ENCODE measurements at places on chromosomes 2 and 18.

GRCh38 chr2:47503481-47504070 lies 100.6 kb downstream of the MSH2 start:
- no peak for DNase-seq

- peak; percentile 18 for DNase-seq
These were observed 2.0 kb downstream of the RAPH1 start for GRCh38 chr2:203532957-203533658.

DNA sequence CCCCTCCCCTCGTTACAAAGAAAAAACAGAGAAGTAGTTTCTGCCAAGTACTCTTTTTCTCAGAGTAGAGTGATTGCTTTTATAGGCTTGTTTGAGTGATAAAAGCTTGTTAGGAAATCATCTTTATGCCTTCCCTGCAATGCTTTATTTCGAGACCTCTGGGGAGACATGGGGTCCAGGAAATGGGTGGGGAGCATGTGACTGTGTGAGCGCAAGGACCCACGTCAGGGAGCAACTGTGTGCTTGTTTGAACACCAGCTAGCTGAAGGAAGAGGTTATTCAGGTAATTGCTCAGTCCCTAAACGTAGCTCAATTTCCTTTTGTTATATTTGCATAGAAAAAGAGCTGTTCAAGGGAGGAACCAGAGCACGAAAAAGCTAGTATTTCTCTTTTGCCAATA lies 187.3 kb downstream of the FAM210A start:
- DNase-seq, result no peak

DNA sequence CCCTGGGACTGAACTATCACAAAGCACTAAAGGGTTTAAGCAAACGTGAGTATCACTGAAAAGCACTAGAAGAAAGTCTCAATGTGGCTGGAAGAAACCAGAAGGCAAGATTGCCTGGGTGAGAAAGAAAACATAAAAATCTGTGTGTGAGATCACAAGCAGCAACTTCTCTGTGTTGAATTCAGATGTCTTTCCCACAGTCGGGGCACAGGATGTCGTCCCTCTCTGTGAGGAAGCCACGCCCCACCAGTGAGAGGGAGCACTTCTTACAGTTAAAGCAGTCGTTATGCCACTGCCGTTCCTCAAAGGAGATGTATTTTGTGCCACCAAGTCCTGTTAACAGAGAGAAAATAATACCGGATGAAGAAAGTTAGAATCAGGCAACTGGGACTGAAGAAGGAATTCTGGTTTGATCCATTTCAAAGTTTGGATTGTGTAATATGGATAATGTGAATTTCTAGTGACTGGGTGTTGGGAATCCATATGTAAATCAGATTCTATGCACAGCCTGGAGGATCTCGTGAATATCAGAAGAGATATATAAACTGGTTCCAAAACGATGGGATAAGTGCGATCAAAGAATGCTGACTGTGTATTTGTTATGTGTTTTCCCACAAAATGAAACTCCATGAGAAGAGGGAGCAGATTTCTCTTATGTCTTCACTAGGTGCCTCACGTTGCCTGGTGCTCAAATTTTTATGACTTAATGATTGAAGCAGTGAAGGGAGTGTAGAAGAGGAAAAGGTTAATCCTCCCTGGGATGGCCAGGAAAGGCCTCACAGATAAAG lies 24.0 kb downstream of the C2orf49 start:
- no peak for DNase-seq

DNA sequence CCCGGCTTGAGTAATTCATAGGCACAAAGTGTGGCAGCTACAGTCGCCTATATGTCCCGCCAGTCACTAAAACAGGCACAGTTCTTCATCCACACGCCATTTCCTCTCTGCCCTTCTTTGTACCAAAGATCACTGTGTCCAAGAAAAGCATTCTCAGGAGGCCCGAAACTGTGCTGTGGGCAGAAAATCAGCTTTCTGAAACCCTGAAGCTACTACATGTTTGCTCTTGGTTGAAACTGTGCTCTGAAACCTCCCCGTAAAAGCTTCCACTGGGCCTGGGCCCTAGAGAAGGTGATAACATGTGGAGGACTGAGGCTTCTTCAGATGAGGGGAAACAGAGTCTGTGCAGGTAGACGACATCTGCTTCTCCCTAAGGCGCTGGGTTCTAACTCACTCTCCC lies 75.6 kb upstream of the ID2 start:
- DNase-seq, result no peak

DNA sequence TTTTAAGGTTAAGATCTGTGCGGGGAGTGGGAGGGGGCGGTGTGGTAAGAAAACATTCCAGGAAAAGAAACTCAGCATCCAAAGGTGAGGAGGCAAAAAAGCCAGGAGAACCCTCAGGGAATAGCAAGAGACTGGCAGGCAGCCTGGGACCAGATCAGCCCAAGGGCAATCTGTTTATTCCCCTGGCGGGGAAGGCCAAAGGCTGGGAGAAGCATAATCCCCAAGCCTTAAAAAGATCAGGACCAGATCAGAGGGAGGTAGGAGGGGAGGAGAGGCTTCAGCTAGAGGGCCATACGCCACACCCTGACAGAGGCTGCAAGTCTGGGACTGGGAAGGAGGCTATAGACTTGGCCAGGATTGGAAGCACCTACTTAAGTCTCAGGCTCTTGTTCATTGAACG lies 163.0 kb upstream of the PXDN start:
- DNase-seq, result no peak

DNA sequence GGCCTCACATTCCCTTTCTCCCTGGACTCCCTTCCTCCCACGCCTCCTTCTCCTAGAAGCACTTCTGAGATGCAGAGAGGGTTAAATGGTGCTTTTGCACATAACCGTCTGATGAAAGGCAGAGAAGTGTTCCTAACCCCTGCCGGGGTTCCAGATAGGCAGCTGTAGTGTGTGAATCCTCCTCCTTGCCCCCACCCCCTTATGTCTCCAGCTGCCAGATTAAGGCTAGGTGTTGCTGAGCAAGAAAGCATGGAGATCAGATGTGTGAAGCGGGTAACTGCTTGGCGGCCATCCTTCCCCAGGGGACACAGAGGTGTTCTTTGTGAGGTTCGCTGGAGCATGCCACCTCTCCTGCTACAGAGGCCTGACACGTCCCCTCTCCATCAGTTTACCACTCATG lies 88.3 kb downstream of the NRP2 start:
- DNase-seq, result no peak

- DNase-seq, result no peak
These were observed 13.4 kb downstream of the DNAJB2 start for GRCh38 chr2:219292616-219293015.

- DNase-seq, result no peak
These were observed 205.1 kb upstream of the SRD5A2 start for GRCh38 chr2:31785876-31786275.

GRCh38 chr2:215149894-215150293 lies 11.5 kb upstream of the ABCA12 start:
- no peak for DNase-seq

DNA sequence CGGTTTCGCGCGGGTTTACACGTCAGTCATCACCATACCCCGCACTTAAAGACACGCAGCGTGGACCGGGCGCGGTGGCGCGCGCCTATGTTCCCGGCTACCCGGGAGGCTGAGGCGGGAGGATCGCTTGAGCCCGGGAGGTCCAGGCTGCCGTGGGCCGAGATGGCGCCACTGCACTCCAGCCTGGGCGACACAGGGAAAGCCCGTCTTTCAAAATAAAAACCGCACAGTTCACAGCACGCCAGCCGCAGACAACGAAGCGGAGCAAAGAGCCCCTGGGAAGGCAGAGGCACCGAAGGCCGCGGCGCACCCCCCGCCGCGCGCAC lies 328 bp downstream of the DTYMK start:
- DNase-seq, result no peak

DNA sequence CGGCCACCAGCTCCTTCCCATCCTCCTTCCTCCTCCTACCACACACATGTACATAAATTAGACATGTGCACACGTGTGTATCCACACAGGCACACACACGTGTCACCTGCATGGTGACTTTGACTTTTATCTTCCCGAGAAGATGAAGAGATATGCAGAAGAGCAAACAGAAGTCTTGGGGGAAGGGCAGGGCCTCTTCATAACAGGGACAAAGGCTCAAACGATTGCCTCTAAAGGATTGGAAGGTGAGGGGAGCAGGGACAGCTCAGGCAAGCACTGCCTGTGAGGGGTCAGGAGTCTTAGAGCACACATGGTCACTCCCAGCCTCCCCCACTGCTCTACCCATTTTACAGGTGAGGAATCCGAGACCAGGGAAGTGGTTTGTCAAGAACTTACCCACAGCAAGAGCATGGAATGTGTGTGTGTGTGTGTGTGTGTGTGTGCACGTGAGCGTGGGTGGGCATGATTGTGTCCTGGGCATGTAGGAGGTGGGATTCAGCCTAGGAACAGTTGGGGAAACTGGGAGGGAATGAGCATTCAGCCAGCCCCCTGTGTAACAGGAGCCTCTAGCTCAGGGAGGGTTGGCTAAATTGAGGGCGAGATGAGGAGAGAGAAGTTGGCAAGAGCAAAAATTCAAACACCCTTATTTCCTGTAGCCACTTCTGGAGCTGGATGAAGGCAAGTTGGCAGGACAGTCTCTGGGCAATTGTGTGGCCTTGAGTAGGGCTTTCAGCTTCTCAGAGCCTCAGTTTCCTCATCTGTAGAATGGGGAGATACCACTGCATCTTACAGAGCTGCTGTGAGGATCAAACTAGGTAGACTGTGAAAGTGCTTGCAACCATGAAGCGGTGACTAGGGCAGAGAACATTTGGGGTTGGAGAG lies 24.2 kb downstream of the CIB4 start:
- no peak for DNase-seq

DNA sequence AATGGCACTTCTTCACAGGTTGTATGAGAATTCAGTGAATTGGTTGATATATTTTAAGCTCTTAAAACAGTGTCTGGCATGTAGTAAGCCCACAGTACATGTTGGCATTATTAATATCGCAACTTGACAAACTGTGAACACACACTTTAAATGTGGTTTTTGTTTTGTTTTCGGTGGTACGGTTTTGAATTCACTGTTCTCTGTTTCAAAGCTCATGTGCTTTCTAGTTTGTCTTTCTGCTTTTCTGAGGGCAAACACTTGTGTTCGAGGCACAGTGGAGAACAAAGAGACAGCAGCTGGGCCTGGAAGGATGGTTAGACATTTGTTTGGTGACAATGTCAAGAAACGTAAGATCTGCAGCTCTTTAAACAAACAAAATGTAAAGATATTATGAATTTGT lies 276.5 kb upstream of the MC4R start:
- DNase-seq, result peak; percentile 52

- DNase-seq, result no peak
These were observed 132.5 kb upstream of the SLC8A1 start for GRCh38 chr2:40584432-40584831.

DNA sequence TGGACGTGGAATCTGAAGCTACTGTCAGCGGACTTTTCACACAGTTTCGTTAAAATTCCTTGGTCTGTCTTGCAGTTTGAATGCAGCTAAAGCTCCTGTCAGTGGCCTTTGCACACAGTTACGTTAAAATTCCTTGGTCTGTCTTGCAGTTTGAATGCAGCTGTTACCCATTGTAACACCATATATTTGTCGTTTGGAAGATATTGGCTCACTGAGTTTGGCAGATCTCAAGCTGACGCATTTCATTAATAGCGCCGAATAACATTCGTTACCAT lies 1.0 kb downstream of the LIMS1 start:
- DNase-seq, result peak; percentile 52

GRCh38 chr2:45585267-45585861 lies 25.7 kb downstream of the SRBD1 start:
- DNase-seq, result peak; percentile 28

DNA sequence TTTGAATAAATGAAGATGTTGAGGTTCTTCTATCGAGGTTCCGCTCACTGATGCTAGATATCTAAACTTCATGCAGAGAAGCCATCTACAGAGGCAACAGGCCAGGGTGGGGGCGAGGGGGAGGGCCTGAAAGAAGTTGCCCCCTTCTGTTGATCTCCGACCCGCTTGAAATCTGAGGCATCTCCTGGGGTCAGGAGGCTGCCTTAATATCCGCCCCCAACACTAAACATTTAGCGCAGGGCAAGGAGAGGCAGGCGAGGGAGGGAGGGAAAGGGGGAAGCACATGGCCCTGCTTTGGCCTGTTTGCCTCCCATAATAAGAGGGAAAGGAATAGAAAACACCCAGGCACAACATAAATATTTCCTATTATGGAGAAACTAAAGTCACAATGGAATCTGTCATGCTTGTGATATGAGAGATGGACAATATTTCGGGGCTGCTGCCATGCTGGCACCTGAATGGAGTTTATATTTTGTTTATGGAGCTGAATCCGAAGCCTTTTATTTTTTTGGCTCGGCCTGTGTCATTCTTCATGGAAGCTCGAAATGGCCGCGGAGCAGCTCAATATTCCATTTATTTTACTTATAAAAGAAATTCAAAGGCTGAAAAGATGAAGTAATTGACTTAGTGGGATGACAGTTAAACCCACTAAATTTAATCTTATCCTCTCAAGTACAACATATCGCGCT lies 221.1 kb downstream of the INSIG2 start:
- no peak for DNase-seq

- no peak for DNase-seq
These were observed 88.4 kb upstream of the SMAD2 start for GRCh38 chr18:48018851-48019250.

- no peak for DNase-seq
These were observed 846.7 kb downstream of the BCL11A start for GRCh38 chr2:59706729-59707128.

- DNase-seq, result no peak
These were observed 33.5 kb downstream of the BARD1 start for GRCh38 chr2:214775971-214776370.

- no peak for DNase-seq
These were observed 694.9 kb downstream of the BCL11A start for GRCh38 chr2:59858540-59858939.

DNA sequence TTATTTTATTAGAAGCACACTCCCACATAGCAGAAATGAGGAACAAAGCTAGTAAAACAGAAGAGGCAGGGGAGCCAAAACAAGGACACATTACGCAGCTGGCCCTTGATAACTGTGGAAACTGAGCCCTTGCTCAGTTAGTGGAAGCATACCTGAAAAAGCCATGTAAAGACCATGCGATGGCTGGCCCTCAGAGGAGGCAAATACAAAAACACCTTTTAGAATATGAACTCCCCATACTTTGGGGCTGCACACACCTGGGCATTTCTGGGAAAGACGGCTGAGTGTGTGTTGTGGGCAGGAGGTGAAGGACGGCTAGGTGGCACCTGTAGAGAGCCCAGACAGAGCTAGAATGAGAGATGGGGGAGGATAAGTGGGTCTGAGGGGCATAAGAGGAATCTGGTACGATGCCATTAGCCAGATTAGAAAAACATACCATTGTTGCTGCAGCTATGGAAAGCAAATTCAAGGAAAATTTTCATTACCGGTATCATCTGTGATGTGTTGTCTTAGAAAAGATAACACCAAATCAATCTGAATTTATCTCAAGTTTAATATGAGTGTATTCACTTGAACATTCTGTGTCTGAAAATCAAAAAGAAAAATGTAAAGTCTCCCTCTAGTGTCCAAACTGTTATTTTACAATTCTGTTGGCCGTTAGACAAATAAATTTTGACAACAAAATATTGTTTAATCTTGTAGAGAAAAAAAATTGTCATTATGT lies 45.2 kb upstream of the SULT1C3 start:
- DNase-seq, result no peak

DNA sequence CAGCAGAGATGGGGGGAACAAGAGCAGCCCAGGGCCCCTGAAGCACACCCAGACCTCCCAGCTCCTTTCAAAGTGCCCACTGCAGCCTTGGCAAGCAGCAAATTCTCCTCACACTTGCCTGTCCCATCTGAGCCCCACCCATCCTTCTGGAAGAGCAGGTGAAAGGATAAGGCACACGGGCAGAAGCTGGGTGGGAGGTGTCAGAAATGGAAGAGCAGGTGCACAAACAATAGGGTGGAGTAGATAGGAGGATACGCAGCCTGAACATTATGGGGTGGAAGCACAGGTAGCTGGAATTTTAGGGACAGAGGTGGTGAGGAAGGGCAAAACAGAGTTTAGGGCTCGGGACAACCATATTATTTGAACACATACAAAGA lies 69.2 kb downstream of the TNS1 start:
- DNase-seq, result no peak
